ENCODE measurements at places on chromosomes 1 and 21. TPM values are rescaled to one million over a fixed set of nuclear protein-coding genes. Genes with fewer than 3 reads are reported as not detected.

DNA sequence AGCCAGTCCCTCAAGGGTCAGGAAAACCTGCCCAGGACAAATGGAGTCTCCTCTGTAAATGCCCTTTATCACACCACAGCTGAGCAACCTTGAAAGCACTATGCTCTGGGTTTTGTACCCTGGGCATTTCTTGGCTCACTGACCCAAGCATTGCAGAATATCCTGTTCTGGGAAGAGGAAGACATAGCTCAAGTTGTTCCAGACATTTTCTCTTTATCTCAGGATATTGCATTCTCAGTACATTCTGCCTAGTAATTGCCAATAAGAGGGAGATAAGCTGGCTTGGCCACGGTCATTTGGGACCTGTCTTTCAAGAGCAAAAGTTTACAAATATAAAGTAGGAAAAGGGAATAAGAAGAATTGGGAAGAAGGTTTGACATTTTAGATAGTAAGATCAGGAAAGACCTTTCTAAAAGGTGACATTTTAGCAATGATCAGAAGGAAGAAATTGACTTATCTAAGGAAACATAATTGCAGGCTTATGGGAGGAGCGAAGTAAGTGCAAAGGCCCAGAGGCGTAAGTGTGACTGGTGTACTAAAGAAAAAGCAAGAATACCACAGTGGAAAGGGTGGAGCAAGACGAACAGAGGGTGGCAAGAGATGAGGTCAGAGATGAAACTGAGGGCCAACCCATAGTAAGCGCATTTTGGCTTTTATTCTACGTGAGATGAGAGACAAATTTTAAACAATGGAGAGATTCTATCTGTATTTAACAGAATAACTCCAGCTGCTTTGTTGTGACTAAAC is 394.0 kb upstream of the CXADR start:
- no peak overlapping the region for H3K27ac ChIP-seq
- DNase-seq, result no peak
- no peaks in the 10 kb centered on the region for H3K36me3 ChIP-seq
- no peaks in the 10 kb centered on the region for H3K27me3 ChIP-seq
- no peaks in the 10 kb centered on the region for H3K4me1 ChIP-seq
- no peak overlapping the region for H3K4me3 ChIP-seq

Gene INTS3
- 25.9 TPM for total RNA-seq

Gene PKNOX1
- total RNA-seq, result 37.1 TPM

- H3K36me3 ChIP-seq, result no peaks in the 10 kb centered on the region
- no peak for DNase-seq
- H3K4me1 ChIP-seq, result peaks cover 7% of the 10 kb centered on the region
- no peaks in the 10 kb centered on the region for H3K27me3 ChIP-seq
- H3K27ac ChIP-seq, result no peak overlapping the region
These were observed 4.3 kb downstream of the XPR1 start for GRCh38 chr1:180636138-180636537.

Gene SLC44A3
- not detected for total RNA-seq

Gene SLC9C2
- not detected for total RNA-seq

Measured in SJCRH30 (cell line).